Activated CD4-positive, alpha-beta T cell treated with anti-CD3 and anti-CD28 coated beads, Interleukin-10, Interleukin-2, amounts not matched to agents 100 ng/mL and 50 ng/mL, durations not matched to agents 16 hours and 8 hours (primary cell): ENCODE measurements at places on chromosomes 5 and 9.

DNA sequence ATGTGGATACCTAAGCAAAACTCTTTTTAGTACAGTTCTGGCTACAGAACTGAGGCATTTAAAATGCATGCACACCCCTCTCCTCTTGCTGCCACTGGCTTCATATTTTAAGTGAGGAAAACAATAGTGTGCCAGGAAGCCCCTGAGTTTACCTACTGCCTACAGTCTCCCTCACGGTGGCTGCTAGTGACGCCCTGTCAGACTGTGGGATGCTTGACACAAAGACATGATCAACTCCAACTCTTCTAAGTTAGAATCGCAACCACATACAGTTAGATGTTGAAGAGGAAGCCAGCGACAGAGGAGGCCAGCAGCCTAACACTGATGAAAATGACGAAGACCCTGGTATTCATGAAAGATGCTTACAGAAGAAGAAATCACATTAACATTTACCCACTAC, 1.3 kb downstream of the SEC16A start:
- DNase-seq: no peak

DNA sequence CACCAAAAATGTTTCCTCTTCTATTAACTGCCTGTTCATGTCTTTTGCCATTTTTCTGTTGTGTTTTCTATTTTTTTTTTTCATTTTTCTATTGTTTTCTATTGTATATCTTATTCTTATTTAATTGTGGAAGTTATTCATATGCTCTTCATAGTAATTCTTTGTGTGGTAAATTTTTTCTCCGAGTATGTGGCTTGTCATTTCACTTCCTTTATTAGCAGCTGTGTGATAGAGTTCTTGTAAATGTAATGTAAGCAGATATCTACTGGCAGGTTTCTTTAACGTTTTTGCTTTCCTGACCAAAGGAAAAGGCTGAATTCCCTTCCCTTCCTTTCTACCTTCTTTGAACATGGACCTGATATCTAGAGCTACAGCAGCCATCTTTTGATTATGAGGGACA, 5.8 kb upstream of the PLPP1 start:
- no peak for DNase-seq

DNA sequence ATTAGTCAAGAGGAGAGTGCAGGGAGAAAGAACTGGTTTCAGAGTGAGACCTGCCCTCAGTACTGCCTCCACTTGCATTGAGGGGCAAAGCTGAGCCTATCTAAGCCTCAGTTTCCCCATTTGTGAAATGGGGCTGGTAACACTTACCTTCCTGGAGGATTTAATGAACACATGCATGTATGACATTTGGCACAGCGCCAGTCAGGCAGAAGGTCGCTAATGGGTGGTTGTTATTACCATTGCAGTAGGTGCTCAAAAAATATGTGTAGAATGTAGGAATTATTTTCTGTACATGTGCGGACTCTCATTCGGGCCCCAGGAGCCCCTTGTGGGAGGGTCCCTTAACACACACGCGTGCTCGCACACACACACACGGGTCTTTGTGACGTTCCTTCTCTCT, 10.9 kb downstream of the FAT2 start:
- DNase-seq: no peak

- DNase-seq: no peak
These were observed 119.9 kb downstream of the EHMT1 start for GRCh38 chr9:137738703-137739102.

DNA sequence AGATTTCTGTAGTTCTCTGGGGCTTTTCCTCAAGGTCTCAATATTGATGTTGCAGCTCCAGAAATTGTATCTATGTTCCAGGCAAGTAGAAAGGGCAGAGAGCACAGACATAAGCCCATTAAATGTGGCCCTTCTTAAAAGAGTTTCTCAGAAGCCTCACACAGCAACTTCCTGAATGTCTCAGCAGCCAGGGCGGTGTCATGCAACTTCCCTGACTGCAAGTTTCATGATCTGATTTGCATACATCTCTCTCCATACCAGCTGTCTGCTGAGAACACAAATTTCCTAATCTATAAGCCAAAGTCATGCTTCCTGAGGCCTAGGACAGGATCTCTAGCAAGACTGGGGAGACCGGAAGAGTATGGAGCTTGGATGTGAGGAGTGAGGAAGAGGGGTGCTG, 13.0 kb downstream of the RGS7BP start:
- DNase-seq: no peak

GRCh38 chr9:98580956-98581355, 127.8 kb downstream of the GABBR2 start:
- DNase-seq: no peak

GRCh38 chr9:111857555-111858211, 38.9 kb upstream of the UGCG start:
- no peak for DNase-seq

GRCh38 chr5:169873642-169874041, 106.7 kb downstream of the INSYN2B start:
- no peak for DNase-seq

DNA sequence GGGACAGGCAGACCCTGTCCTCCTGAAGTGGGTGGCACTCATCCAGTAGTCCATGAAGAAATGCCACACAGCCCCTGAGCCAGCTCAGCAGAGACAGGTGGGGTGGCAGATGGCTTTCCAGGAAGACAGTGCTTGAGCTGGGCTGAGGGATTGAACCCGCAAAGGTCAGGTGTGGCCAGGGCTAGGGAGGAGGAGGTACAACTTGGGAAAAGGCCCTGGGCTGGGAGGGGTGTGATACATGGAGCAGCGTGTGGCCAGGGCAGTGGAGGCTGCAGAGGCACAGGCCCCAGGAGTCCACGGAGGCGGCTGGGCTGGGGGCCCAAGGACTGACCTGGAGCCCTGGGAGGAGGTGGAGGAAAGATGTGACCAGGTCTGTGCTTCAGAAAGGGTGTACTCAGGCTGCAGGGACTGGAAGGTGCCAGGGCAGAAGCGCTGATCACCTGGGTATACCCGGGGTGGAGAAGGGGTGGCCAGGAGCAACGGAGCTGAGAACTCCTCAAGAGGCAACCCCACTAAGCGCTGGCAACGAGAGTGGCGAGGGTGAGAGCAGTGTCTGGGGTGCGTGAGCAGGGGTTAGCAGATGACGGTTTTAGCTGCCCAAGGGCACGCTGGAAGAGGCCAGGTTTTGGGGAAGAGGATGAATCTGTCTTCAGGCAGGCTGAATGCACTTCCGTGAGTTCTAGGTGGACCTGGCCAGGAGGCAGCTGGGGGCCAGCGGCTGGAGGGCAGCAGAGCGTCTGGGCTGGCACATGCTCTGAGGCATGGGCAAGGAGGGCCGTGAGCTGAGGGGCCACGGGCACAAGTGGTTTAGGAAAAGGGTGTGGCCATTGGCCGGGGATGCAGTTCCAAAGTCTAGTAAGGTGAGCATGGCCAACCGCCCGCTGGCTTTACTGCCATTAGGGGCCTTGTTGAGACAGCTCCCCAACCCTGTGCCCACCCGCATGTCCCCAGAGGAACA, 3.9 kb upstream of the RABL6 start:
- no peak for DNase-seq

DNA sequence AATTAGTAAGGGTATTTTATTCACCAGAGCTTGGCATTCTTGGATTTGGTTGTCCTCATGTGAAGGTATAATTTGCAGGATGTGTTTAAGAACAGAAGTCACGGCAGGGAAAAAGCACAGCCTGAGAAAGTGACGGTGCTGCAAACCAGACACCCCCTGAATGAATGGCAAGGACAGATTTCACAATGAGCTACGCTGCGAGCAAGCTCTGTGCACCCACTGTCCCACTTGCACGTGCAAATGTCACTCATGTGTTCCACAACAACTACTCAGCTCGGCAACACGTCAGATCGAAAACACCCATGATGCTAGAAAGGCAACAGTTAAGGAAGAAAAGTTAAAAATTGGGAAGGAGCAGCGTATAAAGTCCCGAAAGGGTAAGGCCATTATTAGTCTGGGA, 168.9 kb downstream of the ROR2 start:
- DNase-seq: no peak

DNA sequence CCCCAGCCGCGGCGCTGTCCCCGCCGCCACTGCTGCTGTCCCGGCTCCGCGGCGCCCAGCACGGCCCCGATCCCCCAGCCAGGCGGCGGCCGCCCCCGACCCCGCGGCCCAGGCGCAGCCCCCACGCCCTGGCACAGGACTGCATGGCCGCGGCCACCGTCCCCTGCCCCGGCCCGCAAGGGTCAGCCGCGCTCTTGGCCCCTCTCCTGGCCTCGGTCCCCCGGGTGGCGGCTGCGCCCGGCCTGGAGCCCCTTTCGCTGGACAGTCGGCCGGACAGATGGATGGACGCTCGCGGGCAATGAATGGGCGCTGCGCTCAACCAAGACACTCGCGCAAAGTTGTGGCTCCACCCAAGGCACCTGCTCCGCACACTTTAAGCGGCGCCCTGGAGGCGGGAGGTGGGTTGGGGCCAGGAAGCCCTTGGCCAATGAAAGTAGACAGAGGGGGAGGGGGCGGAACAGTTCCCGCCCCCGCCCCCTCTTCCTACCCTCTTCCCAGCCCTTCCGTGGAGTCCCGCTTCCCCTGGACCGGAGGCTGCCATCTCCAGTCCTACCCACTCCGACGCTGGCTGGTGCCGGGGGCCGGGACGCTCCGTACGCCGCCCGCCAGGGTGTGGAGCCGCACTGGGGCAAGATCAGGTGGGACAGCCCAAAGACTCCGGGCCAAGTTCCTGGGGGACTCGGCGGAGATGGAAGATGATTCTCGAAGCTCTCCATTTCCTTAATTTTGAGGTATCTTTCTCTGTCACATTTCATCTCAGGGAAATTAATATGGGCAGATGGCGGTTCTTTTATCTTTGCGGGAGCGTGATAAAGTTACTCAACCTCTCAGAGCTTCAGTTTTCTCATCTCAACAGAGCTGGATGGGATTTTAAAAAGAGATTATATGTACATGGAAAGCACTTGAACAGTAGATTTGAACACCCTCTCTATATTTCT, at the start of gene GLDC:
GLDC (minus strand) TSS at position 375 of the 938 bp plus-strand sequence; CDS start at position 145, 230 bp downstream.
- peak; percentile 77 for DNase-seq

- DNase-seq: no peak
These were observed 47.5 kb downstream of the SERINC5 start for GRCh38 chr5:80208381-80208780.

GRCh38 chr5:68215898-68216244, 315 bp downstream of the PIK3R1 start:
- DNase-seq: no peak

GRCh38 chr9:90023861-90024260, 419.0 kb downstream of the GADD45G start:
- no peak for DNase-seq

GRCh38 chr9:104808035-104808614, 44.2 kb downstream of the NIPSNAP3B start:
- no peak for DNase-seq

DNA sequence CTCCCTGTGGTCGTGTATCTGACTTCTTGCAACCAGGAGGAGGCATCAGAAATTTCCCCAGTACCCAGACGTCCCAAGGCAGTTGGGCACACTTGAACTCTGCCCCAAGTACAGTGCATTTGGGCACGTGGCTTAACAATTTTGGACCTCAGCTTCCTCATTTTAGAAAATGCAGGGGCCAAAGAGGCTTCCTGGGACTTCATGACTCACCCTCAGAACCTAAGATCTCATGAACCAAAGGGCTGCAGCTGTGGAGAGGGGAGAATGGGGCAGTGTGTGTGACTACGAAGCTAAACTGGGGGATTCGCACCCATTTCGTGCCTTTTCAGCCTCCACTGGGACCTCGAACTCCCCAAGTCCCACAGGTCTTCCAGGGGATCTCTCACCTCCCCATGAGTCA, 59.2 kb downstream of the SYK start:
- no peak for DNase-seq

- DNase-seq: no peak
These were observed 140.3 kb downstream of the LHFPL2 start for GRCh38 chr5:78508186-78508765.

- no peak for DNase-seq
These were observed 471.8 kb downstream of the KIF4B start for GRCh38 chr5:155485386-155485785.

DNA sequence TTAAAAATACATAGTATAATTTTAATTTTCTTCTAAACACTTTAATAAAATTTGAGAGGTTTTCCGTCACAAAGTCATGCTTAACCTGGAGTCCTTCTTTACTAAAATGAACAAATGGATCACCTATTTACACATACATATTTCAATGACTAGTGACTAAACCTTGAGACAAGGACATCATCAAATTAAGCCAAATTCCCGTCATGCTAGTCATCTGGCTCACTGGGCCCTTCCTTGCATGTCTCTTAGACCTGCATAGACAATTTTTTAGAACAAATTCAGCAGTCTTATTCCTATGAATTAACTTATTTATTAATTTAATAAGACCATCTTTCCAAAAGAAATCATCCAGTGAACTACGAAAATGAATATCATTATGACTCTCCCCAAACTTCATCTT, 26.6 kb downstream of the ERAP2 start:
- DNase-seq: no peak

DNA sequence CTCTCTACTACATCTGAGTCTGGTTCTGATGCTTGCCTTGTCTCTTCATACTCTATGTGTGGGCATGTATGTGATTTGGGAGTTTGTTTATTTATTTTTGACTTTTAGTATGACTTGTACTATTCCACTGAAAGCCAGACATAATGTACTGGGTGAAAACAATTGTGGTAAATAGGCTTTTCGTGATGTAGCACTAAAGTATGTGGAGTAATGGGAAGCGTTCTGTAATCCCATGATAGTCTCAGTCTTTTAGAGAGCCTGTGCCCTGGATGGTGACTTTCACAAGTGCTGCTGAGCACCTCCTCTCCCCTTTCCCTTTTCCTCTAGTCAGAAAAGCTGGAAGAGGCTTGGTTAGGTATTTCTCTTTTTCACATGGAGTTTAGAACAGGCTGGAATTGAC, 85.8 kb upstream of the S1PR3 start:
- DNase-seq: no peak

DNA sequence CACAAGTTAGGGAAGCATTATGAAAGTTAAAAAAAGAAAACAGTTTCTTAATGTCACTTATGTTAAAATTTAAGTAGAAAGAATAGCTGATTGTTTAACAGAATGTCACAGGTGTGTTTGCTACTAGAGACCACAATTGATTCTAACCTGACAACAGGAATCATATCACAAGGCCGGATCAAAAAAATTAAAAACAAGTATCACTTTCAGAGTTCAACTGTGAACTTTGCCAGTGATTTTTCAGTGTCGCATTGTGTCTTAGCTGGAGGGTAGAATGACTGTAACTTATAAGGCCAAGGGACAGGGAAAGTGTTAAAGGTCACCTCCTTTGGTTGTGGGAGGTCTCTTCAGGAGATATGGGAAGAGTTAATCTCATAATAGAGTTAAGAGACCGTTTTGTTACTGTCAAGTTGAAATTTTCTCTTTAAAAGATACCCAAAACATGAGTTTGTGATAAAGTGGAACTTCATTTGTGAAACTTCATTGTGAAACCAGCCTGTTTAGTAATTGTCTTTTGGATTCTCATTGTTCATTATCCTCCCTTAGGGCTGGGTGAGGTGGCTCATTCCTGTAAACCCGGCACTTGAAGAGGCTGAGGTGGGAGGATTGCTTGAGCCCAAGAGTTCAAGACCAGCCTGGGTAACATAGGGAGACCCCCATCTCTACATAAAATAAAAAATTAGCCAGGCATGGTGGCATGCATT, 40.9 kb downstream of the CPEB4 start:
- no peak for DNase-seq

- peak; percentile 30 for DNase-seq
These were observed 16.2 kb upstream of the NDUFB6 start for GRCh38 chr9:32589083-32589723.

GRCh38 chr5:127112347-127112864, 39.1 kb upstream of the C5orf63 start:
- DNase-seq: no peak

GRCh38 chr5:127313847-127314473, 23.4 kb downstream of the MEGF10 start:
- DNase-seq: peak; percentile 63
